ENCODE measurements at places on chromosomes 1 and 21.

GRCh38 chr1:42221952-42222606, 57.5 kb upstream of the GUCA2A start:
- DNase-seq: no peak

GRCh38 chr1:58978096-58978495, 194.2 kb upstream of the JUN start:
- no peak for DNase-seq

DNA sequence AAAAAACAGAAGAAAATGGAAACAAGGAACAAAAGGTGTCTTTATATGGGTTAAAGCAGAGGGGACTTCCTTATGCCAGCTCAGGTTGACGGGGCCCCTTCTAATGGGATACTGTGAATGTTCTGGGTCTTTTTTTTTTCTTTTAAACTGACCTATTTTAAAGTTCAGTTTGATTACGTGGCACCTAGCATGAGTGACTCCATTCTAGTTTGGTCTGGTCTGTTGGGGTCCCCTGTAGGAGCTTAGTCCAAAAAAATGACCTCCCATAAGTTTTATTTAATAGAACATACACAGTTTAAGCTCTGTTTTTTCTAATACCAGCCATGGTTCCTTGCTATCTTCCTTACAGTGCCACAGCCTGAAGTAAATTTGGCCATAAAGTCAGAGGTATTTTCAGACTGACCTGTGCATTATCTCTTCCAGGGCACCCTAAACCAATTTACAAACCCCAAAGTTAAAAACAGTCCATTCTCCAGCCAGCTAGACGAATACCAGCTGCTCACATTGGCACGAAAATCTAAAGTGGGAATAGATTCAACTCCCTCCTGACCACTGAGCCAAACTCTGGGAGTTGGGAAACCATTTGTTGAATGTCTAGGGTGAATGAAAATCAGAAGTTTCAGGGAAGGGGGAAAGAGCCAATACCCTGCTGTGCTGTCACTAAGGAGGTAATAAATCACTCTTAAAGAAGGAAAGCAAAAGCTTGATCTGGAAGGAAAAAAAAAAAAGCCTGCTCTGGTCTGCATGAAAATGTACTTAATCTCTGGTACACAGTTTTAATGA, 42.4 kb downstream of the AKNAD1 start:
- peak; percentile 43 for DNase-seq

GRCh38 chr1:212437179-212437798, 4.6 kb downstream of the NENF start:
- DNase-seq: no peak

DNA sequence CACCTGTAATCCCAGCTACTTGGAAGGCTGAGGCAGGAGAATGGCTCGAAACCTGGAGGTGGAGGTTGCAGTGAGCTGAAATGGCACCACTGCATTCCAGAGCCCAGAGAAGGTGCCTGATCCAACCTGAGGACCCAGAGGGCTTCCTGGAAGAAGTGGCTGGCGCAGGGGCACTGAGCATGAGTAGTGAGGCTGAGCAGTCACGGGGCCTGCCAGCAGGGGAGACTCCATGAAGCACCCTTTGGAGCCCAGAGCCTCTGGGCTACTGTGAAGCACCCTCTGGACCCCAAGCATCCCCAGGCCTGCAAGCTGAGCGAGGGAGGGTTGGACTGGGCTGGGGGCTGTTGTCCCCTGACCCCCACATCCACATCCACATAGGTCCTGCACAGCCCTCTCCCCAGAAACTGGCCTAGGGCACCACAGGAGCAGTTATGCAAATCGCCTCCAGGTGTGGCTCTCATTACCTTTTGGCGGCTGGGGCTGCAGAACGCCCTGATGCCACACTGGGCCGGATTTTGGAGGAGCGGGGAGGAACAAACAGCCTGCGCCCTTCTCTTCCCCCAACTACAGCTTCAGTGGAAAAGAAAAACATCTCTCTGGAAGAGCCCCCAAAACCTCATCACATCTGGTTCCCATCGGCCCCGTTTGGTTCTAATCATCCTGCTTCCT, 78.2 kb upstream of the TARDBP start:
- no peak for DNase-seq

- DNase-seq: no peak
Observed at GRCh38 chr1:211476200-211476849, 15.6 kb downstream of the RD3 start.

GRCh38 chr21:28442085-28442484, 550.6 kb downstream of the LTN1 start:
- DNase-seq: no peak

DNA sequence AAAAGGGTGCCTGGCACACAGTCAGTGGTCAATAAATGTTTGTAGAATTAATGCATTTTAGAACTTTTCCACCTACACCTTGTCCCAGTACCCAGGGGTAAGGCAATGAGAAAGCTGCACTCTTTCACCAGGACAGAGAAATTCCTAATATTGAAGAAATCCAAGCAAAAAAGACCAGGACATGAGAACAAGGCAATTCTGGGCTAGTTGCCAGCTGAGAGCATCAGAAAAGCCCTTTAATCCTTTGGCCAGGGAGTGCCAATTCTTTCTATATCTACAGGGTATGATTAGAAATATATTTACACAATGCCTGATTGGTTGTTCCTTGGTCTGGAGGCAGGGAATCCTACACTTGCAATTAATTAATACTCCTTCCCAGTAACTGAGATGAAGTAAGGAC, 492.4 kb upstream of the NFIA start:
- DNase-seq: no peak

GRCh38 chr1:12138196-12139168, 28.3 kb upstream of the TNFRSF1B start:
- DNase-seq: no peak

- DNase-seq: no peak
Observed at GRCh38 chr1:7320661-7321060, 450.4 kb upstream of the VAMP3 start.

DNA sequence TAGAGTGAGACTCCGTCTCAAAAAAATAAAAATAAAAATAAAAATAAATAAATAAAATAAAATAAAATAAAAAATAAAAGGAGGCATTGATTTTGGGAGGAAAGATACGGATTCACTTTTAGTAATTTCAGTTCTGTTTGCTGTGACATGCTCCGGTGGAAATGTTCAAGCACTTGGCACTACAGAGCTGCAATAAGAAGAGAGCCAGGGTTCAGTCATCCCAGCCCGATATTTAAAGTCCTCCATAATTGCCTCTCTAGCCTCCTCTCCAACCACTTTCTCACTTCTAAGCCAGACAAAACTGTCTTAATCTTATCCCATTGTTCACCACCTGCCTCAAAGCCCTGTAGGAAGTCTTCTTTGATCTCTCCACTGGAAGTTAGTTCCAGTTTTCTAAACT, 55.0 kb upstream of the MACF1 start:
- no peak for DNase-seq

DNA sequence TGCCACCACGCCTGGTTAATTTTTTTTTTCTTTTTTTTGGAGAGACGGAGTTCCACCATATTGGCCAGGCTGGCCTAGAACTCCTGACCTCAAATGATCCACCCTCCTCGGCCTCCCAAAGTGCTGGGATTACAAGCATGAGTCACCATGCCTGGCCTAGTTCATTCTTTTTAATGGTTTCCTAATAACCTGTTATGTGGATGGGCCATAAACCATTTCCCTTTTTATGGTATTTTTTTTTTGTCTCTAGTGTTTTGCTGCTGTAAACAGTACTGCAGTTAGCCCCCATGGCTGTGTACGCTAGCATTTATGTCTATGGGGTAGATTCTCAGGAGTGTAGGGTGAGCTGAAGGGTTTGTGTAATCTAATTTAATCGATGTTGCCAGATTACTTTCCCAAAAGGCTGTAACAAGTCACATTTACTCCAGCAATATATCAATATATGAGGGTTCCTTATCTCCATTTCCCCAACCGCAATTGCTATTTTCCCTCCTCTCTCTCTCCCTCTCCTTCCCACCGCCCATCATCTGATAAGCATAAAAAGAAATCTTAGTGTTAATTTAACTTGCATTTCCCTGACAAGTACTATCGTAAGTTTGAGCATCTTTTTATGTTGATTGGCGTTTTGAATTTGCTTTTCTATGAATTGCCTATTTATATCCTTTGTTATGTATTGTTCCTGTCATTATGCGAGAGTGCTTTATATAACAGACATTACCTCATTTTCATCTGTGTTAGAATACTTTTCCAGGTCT, 28.7 kb downstream of the RCSD1 start:
- DNase-seq: no peak

- DNase-seq: no peak
Observed at GRCh38 chr1:91863498-91863897, 22.5 kb downstream of the TGFBR3 start.

DNA sequence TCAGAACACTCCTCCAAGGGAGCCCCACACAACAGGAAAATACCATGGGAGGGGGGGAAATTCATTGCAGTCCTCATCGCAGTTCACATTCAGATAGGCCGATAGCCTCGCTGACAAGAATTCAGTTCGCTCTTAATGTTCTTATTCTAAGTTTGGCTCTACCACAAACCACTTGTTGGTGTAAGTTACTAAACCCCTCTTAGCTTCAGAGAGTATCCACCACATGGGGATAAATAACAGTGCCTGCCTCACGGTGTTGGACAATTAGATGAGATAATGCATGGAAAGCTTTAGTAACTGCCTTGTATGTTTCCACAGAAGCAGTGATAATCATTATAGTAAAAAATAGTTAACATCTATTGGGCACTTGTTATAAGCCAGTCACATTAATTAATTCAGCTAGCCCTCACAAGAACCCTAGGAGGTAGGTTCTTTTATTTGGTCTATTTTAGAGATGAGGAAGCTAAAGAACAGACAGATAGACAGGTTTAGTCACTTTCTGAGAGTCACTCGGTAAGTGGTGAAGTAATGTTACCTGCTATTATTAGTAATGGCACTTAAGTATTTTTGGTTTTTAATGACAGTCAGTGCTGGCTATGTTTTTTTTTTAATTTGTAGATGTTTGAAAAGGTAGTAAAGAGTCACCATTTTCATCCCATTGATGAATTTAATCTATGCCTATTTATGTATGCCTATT, 10.1 kb downstream of the VAV3 start:
- DNase-seq: no peak

DNA sequence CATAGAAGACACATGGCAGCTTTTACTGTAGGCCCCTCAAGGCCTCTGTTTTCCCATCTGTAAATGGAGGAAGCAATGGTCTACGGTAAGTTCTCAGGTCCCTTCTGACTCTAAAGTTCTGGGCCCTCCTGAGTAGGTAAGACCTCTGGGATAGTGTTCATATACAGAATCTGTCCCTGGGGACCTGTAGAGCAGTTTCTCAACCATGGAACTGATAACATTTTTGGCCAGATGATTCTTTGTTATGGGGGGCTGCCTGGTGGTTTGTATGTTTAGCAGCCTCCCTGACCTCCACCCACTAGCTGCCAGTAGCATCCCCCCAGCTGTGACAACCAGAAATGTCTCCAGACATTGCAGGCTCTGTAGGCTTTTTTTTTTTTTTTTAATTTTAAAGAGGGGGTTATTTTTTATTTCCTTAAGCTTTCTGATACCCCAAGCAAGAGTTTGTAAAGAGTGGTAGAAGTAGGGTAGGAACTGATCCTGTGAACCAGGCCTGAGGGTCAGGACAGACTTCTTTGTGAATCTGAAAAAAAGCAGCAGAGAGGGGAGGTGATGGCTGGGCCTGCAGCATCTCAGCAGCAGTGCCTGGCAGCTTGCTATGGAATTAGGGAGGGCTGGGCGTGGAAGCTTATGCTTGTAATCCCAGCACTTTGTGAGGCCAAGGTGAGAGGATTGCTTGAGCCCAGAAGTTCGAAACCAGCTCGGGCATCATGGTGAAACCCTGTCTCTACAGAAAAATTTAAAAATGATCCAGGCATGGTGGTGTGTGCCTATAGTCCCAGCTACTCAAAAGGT, 20.2 kb upstream of the TCEA3 start:
- DNase-seq: no peak

DNA sequence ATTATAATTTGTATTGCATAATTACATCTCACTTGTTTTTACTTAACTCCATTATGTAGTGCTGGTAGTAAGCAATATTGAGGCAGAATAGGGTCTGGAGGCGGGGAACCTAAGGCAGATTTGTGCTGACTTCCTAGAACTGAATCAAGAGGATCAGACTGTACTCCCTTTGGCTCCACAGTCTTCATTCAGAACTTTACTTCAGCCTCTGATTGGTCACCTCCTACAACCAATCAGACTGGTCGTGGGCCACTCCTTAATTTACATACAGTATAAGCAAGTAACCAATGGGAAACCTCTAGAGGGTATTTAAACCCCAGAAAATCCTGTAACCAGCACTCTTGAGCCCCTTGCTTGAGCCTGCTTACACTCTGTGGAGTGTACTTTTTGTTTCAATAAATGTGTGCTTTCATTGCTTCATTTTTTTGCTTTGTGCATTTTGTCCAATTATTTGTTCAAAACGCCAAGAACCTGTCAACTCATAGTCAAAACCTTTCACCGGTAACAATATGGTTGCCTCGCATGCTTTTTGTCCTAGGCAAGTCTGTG, 31.6 kb downstream of the ZBTB8OS start:
- no peak for DNase-seq

GRCh38 chr1:151324390-151324930, 2.8 kb downstream of the PI4KB start:
- DNase-seq: no peak
